GM13976 (cell line): ENCODE measurements at places on chromosomes 1 and 21.

DNA sequence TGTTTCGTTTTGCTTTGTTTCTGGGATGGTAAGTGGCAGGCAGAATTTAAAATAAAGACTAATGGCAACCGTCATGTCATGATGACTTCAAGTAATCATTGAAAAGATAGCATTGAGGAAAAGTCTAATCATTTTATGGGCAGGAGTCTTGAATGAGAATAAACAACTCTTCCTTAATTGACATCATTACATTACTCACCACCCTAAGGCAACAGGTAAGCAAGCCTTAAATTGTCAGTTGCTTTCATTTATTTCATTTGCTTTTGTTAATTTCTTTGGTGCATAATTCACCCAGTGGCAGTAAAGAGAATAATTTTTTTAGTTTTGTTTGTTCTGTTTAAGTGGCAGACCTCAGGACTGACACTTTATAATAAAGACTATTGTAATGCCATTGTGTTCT lies 669.0 kb downstream of the RWDD3 start:
- DNase-seq = no peak

DNA sequence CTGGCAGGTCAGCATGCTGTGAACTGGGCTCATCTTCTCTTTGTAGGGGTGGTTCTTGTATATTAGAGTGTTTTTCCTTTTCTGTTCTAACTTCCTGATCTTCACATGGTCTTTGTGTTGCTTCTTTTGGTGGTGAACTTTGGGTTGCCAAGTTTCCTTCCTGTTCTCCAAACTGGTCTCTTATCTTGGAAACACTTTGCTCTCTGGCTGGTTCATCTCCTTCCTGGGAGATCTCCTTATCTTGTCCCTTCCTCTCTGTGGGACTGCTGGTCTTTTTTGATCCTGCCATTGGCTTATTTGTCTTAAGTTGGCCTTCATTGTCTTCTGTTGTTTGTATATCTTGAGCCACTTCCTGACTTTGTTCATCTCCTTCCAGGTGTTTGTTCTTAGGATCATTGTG lies 2.1 kb downstream of the TCHHL1 start:
- DNase-seq = no peak

- DNase-seq = no peak
Observed at GRCh38 chr1:74323937-74324473, 88.8 kb downstream of the TNNI3K start.

DNA sequence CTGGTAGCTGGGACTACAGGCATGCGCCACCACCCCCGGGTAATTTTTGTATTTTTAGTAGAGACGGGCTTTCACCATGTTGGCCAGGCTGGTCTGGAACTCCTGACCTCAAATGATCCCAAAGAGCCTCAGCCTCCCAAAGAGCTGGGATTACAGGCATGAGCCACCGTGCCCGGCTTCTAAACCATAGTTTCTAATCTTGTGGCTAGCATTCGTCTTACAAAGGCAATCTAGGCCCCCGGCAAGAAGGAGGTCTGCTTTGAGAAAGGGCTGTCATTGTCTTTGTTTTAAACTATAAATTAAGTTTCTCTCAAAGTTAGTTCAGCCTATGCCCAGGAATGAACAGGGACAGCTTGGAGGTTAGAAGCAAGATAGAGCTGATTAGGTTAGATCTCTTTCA lies 10.3 kb upstream of the L1TD1 start:
- no peak for DNase-seq

DNA sequence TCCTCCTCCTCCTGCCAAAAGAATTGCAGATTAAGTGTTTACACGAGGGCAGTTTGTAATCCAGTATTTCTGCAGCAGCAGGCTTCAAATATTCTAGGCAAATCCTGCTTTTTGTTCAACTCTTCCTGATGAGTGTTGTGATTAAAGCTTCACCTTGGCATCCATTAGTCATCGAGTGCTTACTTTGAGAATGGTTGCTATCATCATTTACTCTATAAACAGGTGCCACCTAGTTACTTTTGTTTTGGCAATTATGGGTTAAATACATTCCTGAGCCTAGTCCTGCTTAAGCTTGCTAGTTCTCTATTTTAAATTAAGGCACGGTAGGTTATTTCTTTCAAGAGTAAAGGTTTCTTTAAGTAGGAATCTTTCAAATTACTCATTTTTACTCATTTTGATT lies 20.3 kb downstream of the PDC start:
- DNase-seq = no peak

GRCh38 chr1:246295968-246296367 lies 211.1 kb downstream of the SMYD3 start:
- no peak for DNase-seq

DNA sequence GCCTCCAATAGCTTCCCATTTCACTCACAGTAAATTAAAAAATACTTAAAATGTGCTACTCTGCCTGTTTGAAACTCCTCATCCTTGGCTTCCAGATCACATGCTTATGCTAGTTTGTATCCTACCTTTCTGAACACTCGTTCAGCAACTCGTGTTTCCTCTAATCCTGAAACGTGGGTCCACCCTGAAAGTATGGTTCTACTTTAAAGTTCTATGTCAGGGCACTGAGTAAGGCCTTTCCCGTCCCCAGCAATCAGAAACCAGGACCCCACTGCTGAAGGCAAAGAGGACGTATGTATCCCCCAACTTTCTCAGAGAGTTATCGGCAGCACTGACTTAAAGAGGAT lies 419 bp upstream of the TSEN15 start:
- no peak for DNase-seq

DNA sequence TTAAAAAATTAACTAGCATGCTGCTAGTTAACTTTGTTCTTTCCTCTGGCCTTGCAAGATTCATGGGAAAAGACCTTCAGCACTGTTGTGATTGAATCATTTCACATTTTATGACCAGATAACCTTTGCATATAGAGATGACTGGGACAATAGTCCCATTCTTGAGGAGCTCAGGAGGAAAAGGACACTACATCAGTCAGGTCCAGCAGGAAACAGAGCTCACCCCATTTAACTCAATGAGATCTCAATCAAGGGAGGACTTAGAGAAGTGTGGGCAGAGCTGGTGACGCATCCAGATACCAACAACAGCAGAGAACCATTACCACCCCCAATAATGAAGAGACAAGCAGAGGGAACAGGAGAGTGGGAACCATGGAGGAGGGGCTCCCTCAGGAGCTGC lies 109.4 kb upstream of the GUCA2B start:
- no peak for DNase-seq

DNA sequence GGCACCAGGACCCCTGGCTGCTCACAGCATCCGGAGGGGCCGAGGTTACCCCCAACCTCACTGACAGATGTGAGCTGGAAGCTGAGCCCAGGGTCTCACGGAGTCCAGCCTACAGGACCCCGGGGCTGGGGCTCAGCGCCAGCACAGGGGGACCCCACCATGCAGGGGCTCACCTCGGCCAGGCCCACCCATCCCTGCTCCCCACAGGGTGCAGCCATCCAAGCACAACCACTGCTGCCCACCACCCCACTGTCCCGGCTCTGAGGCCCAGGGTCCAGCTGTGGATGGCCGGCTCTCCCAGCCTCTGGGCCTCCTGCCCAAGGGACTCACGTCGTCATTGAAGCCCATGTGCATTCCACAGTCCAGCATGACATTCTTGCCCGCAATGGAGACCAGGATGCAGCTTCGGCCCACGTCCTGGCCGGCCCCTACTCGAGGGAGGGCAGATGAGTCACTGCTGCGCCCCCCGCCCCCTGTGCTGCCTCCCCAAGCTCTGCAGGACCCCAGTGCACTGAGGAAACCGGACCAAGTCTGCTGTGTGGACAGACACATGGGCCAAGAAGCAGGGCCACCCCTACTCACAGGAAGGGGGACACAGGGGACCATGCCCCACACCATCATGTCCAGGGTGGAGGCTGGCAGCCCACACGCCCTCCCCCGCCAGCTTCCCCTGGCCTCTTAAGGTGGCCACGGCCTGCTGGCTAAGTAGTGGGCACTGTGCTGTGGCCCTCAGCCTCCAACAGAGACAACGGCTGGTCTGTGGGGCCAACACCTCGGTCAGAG lies 3.6 kb downstream of the INTS11 start:
- DNase-seq = no peak

- DNase-seq = no peak
Observed at GRCh38 chr1:31984419-31985347, 29.0 kb upstream of the KHDRBS1 start.

DNA sequence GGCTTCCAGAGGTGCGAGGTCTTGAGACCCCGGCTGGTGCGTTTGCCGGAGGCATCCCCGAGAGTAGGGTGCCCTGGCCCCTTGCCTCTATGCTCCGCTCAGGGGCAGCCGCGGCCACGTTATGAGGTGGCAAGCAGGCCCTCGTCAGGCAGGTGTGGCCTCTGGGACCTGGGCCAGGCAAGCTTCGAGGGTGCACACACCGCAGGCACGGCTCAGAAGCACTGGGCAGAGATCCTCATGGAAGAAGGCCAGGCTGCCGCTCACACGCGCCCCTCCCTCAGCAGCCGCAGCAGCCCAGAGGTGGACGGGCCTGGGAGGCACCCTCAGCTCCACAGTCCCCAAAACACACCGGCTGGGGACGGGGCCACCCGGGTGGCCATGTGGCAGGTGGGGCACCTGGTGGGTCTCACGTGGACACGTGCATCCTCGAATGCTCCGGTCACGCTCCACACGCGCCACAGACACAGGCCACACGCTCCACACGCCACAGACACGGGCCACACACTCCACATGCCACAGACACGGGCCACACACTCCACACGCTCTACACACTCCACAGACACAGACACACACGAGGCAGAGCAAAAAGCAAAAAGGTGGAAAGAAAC lies 6.5 kb downstream of the SDF4 start:
- no peak for DNase-seq

- no peak for DNase-seq
Observed at GRCh38 chr1:226678251-226678650, 60.8 kb downstream of the ITPKB start.

- DNase-seq = no peak
Observed at GRCh38 chr1:162552684-162553252, 8.8 kb upstream of the UAP1 start.

GRCh38 chr1:24743404-24744211 lies 1.6 kb upstream of the CLIC4 start:
- DNase-seq = peak; percentile 59

GRCh38 chr1:33633019-33633801 lies 160.8 kb downstream of the ZSCAN20 start:
- peak; percentile 88 for DNase-seq

- DNase-seq = no peak
Observed at GRCh38 chr1:246383239-246383589, 123.9 kb downstream of the SMYD3 start.

- DNase-seq = no peak
Observed at GRCh38 chr1:240501115-240501514, 110.8 kb downstream of the GREM2 start.

DNA sequence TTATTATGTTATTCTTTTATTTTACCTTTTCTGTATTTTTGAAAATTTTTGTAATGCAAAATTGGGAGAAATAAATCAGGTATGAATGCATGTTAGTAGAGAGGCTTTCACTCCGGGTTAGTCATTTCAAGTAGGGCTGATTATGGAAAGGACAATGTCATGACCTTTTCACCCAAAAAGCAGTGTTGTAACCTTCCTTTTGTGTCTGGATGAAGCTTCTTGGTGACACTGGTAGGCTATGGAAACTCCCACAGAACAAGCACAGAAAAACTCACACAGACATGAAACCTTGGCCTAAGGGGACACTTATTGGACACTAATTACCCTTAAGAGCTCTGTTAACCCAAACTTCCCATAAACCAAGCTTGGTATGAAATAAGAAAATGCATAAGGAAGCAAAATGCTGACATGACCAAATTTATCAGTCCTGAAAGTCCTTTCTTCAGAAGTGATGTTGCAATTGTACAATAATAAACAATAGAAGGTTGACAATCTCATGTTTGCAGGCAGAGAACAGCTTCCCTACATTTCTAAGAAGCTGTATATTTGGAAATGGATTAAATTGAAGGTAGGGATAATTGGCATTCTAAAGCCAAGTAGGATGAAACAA lies 70.0 kb upstream of the KCNJ15 start:
- DNase-seq = no peak

DNA sequence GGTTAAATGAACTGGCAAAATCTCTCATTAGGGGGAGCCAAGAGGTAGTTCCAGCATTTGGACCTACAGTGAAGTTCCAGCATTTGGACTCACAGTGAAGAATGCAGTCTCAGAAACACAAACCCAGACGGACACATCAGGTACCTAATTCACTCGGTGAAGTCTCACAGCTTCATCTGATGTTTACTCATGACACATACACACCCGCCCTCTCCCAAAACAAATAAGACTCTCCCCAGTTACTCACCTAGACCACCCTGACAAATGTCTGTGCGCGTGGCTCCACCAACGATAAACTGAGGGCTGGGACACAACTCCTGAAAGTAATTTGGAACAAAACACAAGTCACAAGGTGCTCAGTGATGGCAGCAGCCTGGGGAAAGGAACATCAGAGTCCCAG lies 11.4 kb downstream of the CAPN8 start:
- no peak for DNase-seq

- DNase-seq = no peak
Observed at GRCh38 chr1:160171354-160171753, 19.0 kb upstream of the CASQ1 start.

DNA sequence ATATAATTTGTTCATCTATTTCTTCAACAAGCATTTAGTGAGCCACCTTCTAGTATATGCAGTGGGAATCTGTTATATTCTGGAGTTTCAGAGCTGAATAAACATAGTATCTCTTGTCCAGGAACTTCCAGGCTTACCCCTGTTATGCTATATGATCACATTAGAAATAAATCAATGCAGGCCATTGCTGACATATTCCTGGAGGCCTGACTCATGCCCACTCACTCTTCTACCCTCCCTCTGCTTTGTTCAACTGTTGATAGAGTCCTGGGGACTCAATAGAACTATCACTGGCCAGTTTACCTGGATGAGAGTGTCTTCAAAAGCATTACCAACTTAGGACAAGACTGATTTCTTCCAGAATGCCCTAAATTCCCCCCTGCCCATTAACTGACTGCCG lies 29.3 kb upstream of the SRSF10 start:
- DNase-seq = no peak

DNA sequence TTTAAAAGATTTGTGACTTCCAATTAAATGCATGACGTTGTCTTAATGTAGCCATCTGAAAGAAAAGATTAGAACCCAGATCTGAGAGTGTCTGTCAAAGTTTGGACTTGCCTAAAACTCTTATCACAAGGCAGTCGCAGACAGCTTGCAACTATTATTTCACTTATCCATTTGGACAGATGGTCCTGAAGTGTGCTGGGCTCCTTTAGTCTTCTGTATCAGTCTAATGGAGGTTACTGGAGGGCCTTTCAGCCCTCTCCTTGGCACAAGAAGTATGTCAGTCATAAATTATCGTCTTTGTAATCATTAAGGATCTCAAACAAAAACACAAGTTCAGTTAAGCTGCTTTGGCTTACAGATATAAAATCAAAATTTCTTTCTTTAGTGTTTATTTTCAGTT lies 15.5 kb downstream of the PROX1 start:
- DNase-seq = no peak

GRCh38 chr1:208885650-208886049 lies 641.5 kb upstream of the PLXNA2 start:
- no peak for DNase-seq

- no peak for DNase-seq
Observed at GRCh38 chr1:57157818-57158603, 192.2 kb upstream of the C8B start.
